ENCODE measurements at places on chromosomes 11 and 22.

DNA sequence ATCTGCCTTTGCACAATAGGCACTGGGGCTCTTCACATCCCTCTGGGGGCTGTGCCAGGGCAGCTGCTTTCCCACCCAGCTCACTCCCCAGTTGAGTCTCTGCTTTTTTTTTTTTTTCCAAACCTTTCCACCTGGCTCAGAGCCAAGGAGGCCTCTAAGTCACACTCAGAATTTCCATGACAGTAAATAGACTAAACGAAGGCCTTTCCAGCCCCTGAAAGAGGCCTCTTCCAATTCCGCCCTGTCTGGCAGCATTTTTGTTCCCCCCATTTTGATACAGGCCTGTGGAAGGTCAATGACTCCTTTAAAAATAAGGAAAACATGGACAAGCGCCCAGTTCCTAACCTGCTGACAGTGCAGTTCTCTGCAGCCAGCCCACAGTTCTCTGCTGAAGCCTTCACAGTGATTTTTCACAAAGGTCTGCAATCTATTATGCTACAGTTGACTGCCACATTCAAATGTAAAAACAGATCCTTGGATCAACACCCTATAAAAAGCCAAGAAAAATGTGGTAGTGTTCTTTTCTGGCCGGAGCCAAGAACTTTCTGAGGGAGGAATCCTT, 107.5 kb upstream of the SESN3 start:
- DNase-seq = no peak

- DNase-seq = no peak
Measured at GRCh38 chr11:15412054-15412453, 297.3 kb downstream of the INSC start.

GRCh38 chr11:134592391-134592990, 180.4 kb upstream of the B3GAT1 start:
- no peak for DNase-seq

DNA sequence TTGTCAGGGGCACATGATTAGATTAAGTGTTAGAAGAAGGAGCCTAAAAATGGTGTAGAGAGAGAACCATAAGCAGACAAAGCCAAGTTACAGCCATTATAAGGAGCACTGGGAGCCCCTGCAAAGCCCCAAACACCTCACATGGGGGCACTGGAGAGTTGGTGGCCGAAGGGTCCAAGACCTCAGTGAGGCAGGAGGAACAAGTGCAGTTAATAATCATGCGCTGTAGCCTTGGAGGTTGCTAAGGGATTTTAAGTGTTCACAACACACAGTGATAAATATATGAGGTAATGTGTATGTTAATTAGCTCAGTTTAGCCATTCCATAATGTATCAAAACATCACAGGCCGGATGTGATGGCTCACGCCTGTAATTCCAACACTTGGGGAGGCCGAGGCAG, 54.4 kb upstream of the JAM3 start:
- DNase-seq = no peak

- no peak for DNase-seq
Measured at GRCh38 chr11:17208257-17208999, 642 bp upstream of the PIK3C2A start.

- DNase-seq = peak; percentile 21
Measured at GRCh38 chr11:60831143-60831500, 10.8 kb upstream of the CCDC86 start.

- no peak for DNase-seq
Measured at GRCh38 chr22:40334899-40335298, 11.4 kb upstream of the ADSL start.

- no peak for DNase-seq
Measured at GRCh38 chr11:111851636-111852035, 19.7 kb downstream of the ALG9 start.

- no peak for DNase-seq
Measured at GRCh38 chr11:62902932-62903331, 18.2 kb downstream of the CHRM1 start.

DNA sequence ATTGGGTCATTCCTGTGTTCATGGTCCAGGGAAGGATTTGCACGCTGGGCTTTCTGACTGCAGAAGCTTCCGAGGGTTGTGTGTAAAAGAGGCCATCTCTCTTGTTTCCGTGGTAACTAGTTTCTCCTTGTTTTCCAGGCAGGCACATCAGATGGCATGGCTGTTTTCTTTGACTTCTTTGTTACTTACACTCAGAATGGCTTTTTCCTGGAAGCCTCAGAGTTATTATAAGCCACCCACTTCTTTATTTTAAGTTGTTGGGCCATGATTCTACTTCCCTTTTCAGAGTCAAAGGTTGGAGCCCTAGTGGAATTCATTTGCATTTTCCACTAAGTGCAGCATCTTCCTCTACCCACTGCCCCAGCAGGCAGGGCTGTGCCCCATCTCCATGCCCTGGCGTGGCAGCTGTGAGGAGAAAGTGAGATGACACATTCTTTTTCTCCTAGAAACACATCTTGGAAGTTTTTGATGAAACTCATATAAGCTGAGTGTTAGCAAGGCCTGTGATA, 94.9 kb downstream of the PRR5L start:
- no peak for DNase-seq

GRCh38 chr22:33723915-33724314, 196.4 kb downstream of the LARGE1 start:
- DNase-seq = no peak

DNA sequence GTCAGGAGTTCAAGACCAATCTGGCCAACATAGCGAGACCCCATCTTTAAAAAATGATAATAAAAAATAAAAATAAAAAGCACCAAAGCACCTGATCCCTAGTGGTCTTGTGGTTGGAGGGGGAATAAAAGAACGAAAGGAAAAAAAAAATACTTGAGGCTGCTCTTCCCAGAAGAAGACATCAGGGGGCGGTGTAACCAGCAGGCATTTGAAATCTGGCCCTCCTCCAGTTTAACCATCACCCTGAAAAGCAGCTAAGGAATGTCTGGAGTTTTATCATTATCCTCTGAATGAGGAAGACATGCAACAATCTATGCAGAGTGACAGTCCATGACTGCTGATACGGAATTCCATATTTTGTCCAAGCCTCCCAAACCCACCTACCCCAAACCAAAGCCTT, 5.6 kb upstream of the KCTD17 start:
- DNase-seq = no peak

DNA sequence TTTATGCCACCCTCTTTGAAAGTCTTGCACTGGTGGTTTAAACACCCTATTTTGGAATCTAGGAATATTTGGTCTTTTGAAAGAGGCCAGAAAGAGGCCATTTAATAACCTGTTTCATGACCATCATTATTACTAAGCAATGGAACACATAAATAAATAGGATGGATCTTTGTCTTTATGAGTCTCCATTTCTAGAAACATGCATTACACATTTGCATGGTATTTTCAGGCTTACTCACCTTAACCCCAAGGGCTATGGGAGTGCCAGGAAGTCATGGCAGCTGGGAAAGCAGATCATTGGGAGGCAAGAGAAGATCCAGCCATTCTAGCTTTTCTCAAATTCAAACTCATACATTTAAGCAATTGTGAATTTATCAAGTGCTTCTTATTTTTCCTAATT, 185.8 kb upstream of the POU2AF2 start:
- no peak for DNase-seq

DNA sequence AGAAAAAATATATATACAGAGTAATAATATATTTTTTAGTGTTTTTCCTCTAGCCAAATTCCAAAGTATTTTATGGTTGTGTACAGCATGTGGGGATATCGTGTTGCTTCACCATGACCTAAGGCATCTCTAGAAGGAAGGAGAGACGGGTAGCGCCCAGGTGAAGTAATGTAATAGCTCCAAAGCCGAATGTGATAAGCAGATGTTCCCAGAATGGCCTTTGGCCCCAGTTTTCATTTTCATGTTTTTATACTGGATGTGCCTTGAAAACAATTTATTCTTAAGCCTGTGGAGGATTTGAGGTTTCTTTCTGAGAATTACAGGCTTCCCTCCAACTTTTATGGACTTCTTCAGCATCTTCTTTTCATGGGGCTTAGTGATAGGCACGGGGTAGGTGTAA, 587.9 kb upstream of the KIRREL3 start:
- no peak for DNase-seq

DNA sequence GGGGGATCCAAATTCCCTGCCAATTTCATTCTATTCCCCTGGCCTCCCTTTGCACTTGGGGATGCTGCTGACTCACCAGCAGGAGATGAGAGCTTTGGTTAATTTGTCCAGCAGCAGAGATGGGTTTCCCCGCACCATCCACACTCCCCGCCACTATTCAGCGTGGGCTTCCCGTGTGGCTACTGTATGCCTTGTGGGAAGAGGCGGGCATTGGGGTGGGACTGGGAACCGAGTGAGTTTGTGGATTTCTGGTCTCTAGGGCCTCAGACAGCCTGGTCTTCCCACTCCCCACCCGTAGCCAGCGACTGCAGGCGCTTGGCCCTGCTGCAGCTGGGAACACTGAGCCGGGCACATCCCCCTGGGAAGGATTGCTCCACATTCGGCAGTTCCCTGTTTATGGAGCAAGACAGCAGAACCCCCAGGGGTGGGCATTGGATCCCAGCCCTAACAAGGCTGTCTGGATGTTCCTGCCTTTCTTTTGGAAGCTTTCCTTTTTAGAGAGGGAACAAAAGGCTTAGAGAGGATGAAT, 23.4 kb downstream of the KIAA1671 start:
- no peak for DNase-seq

- no peak for DNase-seq
Measured at GRCh38 chr11:1653541-1654387, 24.2 kb downstream of the KRTAP5-5 start.

GRCh38 chr11:575313-575995, 816 bp upstream of the PHRF1 start:
- DNase-seq = no peak

GRCh38 chr11:60282286-60282685, 1.8 kb downstream of the MS4A4A start:
- DNase-seq = no peak

DNA sequence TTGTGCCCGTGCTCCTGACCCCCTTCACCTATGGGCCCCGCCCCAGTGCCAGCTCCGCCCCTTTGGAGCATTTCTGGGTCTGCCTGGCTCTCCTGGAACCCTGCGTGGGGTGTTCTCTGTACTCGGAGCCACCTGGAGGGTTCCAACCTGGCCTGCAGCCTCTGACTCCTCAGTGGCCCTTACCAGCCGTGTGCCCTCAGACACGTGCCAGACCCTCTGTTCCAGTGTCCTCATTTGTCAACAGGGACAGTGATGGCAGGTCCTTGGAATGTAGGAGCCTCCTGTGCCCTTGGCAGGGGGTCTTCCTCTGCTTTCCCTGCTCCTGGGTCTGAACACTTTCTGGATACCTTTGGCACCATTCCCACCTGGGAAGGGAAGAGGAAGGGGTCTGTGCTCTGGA, 96.4 kb downstream of the CACNA1I start:
- no peak for DNase-seq

- DNase-seq = no peak
Measured at GRCh38 chr22:39287076-39287725, 32.2 kb downstream of the RPL3 start.

DNA sequence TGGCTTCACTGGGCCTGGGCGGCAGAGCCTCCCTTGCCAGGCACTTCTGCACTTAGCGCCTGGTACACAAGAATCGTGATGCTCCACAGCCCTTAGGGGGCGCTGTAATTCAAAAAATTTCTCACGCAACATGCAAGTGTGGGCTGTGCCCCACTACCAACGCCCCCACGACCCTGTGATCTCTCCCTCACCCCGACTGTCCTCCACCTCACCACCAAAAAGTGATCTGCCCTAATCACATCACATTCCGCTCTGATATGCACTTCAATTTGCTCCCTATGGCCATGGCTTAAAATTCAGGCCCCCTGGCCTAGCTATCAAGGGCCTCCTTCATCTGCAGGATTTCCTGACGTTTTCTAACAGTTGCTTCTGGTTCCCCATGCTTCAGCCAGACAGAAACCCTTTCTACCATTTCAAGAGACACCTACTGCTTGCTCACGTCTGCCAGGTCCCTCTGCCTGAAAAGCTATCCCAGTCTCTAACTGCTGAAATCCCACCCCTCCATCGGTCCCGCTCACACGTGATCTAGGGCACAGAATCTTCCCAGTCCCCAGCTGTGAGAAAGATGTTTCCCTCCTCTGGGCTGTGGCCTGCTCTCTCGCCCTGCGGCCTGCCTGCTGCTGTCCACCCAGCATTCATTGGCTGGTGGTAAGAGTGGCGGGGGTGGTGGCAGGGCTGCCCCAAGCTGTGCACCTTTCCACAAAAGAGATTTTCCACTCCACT, 27.9 kb upstream of the LRRC32 start:
- DNase-seq = no peak

DNA sequence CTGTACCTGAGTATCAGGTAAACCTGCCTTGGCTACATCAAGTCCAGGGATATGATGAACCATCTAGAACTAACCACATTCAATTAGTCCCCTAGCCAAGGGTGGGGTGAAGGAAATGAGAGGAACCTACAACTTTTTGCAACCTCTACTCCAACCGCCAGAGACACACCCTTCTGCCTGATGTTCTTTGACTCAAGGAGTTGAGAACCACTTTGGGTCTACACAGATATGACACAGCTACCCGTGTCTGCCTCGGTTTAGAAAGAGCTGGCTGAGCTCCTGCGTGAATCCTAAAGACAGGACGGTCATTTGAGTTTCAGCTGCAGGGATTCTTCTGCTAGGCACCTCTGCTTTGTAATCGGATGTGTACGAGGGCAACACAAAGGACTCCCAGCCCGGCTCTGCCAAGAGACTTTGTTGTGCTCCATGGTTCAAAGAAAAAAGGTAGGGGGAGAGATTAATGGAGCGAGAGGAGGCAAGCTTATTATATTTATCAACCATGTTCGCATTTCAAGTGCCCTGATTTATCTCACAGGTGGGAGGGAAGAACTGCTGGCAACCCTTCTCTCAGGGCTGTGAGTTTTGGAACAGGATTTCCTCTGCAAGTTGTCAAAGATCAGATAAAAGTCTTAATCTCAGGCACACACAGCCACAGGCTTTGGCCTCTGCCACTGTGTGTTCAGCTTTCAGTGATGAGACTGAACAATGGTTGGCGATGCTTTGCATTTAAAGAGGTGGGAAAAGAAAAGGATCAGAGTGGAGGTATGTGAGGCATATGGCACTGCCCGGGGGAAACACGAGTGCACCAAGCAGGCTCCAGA, 35.1 kb downstream of the FLI1 start:
- no peak for DNase-seq

- no peak for DNase-seq
Measured at GRCh38 chr11:7595016-7595866, 78.1 kb downstream of the CYB5R2 start.

DNA sequence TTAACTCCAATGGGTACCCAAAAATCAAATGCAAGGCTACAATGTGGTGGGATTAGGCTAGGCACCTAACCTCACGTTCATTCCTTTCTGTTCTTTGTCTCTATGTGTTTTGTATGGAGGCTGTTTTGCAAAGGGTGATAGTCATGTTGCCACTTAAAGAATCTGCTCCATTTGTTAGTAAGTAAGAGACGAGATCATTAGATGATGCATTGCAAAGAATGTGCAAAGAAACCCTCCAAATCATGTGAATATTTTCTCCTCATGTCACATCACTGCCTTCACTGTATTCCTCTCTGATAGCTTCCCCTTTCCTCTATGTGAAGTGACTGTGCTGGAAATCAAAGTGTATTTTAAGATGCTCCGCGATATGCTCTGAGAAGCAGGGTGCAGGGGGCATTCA, 11.9 kb downstream of the SYT13 start:
- DNase-seq = no peak
